ENCODE measurements at places on chromosomes 1 and 21.

DNA sequence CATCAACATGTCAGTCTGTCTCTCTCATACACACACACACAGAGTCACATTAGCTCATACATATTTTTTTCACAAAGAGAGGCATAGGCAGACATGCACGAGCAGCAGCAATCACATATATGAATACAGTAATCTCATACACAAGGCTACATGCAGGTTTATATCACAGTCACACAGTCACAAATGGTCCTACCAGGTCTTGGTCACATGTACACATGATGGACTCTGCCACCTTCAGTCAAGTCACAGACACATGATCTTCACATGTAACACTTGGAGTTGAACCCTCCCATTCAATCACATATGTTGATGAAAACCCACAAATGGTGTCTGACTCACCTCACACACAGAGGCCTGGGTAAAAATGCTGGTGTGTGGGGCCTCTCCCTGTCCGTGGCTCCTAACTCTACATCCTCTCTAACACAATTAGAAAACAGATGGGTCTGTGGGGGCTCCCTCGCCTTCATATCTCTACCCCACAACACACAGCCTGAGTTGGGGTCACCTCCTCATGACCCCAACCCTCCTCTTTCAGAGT lies 27.9 kb downstream of the RIMS3 start:
- no peak overlapping the region for H3K27ac ChIP-seq
- no peak overlapping the region for H3K4me3 ChIP-seq
- no peaks in the 10 kb centered on the region for H3K36me3 ChIP-seq
- peak; percentile 14 for DNase-seq
- H3K27me3 ChIP-seq: no peaks in the 10 kb centered on the region
- no peaks in the 10 kb centered on the region for H3K4me1 ChIP-seq

DNA sequence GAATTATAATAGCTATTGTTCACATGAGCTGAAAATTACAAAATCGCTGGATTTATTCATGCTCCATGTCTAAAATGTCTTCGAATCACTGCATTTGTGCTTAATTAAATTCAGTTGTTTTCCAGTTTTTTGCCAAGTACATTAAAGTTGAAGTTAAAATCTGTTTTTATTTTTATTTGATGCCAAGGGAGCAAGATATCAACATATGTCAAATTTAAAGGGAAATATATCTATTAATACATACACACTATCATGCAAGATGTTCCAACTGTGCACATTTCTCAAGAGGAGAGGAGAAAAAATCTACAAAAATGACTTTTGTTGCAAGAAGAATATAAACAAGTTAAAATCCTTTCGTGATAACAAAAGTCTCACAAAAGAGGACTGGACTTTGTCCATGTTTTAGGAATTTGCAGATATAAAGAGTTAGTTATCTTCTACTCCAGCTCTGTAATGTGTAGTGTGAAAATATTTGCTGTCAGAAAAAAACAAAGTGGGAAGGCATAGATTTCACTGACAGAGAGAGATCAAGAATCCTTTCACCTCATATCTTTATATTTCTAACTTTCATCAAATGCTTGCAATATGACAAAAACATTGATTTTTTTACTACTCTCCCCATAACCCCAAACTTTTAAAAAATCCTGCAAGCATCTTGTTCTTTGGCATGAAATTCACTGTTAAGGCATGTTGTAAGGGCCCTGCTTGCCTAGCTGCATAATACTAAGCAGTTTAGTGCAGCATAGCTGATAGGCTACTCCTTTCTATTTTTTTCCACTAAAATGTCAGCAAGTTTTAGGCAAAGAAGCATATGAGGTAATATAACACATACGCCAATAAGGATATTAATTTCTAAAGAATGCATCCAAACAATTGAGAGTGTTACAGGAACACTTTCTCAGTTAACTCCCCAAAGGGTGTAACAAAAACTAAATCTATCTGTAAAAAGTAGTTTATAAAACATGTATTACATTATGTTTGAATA lies 340.2 kb upstream of the ADAMTS5 start:
- no peak overlapping the region for H3K4me3 ChIP-seq
- H3K27me3 ChIP-seq: no peaks in the 10 kb centered on the region
- H3K4me1 ChIP-seq: no peaks in the 10 kb centered on the region
- no peaks in the 10 kb centered on the region for H3K36me3 ChIP-seq
- DNase-seq: no peak

- H3K36me3 ChIP-seq: peaks cover 8% of the 10 kb centered on the region
- H3K27me3 ChIP-seq: no peaks in the 10 kb centered on the region
- H3K4me1 ChIP-seq: no peaks in the 10 kb centered on the region
- DNase-seq: no peak
Measured at GRCh38 chr1:221697923-221698425, 43.9 kb downstream of the DUSP10 start.

DNA sequence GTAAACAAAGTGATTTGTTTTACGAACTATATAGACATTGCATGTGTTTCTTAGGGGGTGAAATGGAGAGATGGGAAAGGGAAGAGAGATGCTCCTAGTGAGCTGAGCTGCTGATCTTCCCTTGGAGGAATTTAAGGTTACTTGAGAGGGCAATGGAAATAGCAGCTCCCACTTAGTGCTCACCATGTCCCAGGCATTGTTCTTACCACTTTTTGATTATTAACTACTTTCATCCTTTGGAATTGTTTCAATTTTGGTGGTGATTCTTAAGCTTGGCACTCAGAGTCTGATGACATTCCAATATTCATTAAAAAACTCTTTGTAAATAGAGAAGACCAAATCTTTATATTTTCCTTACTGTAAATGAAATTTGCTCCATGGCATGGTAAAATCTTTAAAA lies 124.9 kb downstream of the ITSN1 start:
- no peak overlapping the region for H3K27ac ChIP-seq
- peaks cover 31% of the 10 kb centered on the region for H3K36me3 ChIP-seq

DNA sequence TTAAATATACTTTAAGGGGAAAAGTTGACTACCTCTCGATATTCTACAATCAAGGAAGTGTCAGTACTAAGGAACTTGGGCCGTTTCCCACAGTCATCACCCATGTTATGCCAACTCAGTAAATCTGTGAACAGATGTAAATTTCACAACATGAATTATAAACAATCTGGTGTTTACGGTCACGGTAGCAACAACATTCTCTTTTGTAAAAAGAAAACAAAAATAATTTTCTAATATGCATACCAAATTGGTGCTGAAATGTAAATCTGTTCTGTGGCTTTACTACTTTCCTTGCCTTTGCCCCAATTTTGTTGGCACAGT lies 1.2 kb downstream of the SH3GLB1 start:
- H3K4me3 ChIP-seq: peak overlapping the region; percentile 90
- H3K27ac ChIP-seq: peak overlapping the region; percentile 99
- no peaks in the 10 kb centered on the region for H3K36me3 ChIP-seq
- no peak for DNase-seq
- H3K4me1 ChIP-seq: peaks cover 56% of the 10 kb centered on the region

- H3K4me1 ChIP-seq: peaks cover 54% of the 10 kb centered on the region
- peaks cover 49% of the 10 kb centered on the region for H3K36me3 ChIP-seq
Measured at GRCh38 chr1:42931108-42931539, 27.5 kb downstream of the SLC2A1 start.

DNA sequence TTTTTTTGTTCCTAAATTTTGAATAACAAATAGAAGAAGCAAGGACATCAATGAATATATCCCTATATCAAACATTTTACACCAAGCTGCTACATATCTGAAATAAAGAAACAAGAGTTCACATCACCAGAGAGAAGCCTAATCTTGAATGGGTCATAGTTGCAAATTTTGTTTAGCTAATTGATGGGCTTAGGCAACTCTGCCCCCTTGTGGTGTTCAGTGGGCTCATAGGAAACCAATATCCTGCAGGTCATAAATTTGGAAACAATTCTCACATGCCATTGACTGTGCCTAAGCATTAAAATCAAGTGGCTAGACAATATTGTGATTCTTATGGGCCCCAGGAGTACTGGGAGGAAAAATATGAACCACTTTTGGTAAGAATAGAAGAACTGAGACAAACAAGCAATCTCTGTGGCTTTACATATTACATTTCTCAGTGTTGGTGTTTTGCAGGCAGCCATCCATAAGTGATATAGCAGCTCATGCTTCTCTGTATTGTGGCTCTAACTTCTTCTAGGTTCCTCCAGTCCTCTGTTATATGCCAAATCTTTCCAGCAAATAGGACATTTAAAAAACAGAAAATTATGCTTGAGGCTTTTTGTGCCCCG lies 1262.8 kb upstream of the PRMT6 start:
- H3K4me1 ChIP-seq: no peaks in the 10 kb centered on the region
- no peaks in the 10 kb centered on the region for H3K27me3 ChIP-seq
- H3K4me3 ChIP-seq: no peak overlapping the region

DNA sequence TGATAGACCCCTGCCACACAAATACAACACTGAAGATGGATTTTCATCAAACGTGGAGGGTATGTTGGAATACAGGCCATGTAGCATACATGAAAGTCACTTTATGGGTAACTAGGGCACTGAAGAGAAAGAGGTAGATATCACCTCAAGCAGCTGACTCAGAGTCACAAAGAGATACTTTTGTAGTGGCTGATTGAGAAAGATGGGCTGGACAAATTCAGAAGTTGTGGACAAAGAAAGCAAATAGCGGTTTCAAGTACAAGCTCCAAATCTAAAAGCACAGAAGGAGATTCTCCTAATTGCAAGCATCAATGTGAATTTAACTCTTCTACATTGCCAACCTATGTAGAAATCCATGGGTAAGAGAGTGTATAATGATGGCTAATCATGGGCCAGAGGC lies 35.0 kb upstream of the RGS18 start:
- H3K36me3 ChIP-seq: no peaks in the 10 kb centered on the region
- no peaks in the 10 kb centered on the region for H3K27me3 ChIP-seq
- H3K4me3 ChIP-seq: no peak overlapping the region

GRCh38 chr1:58438468-58438867 lies 108.1 kb downstream of the OMA1 start:
- H3K36me3 ChIP-seq: no peaks in the 10 kb centered on the region
- no peaks in the 10 kb centered on the region for H3K27me3 ChIP-seq
- DNase-seq: no peak
- no peak overlapping the region for H3K4me3 ChIP-seq
- no peak overlapping the region for H3K27ac ChIP-seq

- no peaks in the 10 kb centered on the region for H3K36me3 ChIP-seq
- no peaks in the 10 kb centered on the region for H3K27me3 ChIP-seq
- no peak overlapping the region for H3K4me3 ChIP-seq
- H3K27ac ChIP-seq: no peak overlapping the region
- H3K4me1 ChIP-seq: no peaks in the 10 kb centered on the region
Measured at GRCh38 chr1:114482585-114482984, 28.4 kb downstream of the TRIM33 start.

DNA sequence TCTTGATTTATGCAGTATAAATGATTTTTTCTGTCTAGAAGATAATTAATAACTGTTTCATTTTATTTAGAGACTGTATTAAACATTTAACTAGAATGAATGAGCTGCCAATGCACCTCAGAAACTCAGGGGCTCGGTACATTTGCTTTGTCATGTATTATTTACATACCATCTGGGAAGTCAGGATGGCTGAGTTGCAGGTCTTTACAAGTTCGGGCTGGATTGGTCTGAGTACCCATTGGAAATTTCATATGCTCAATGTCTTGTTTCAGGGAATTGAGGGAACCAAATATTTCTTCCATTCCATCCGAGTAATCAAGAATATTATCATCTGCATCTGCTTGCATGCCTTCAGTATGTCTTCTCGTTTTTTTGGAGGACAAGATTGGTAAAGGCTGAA lies 221.7 kb downstream of the COL11A1 start:
- H3K36me3 ChIP-seq: no peaks in the 10 kb centered on the region
- no peak overlapping the region for H3K27ac ChIP-seq
- no peak overlapping the region for H3K4me3 ChIP-seq
- H3K4me1 ChIP-seq: no peaks in the 10 kb centered on the region
- no peaks in the 10 kb centered on the region for H3K27me3 ChIP-seq

DNA sequence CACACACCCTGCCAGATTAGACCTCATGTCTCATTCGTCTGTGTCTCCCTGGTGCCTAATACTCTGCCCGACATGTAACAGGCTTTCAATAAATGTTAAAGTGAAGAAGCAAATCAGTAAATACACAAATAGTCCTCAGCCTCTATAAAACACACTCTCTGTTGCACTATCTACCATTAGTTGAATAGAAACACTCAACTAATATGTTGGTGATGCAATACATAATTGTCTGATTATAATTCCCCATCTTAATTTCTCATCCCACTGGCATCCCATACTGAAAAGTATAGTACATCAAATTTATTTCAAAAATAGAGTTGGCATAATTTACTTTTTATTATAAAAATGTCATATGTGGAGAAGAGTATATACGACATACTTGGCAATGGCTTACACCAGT lies 162.4 kb downstream of the PAPPA2 start:
- H3K27me3 ChIP-seq: no peaks in the 10 kb centered on the region
- no peaks in the 10 kb centered on the region for H3K36me3 ChIP-seq
- H3K4me3 ChIP-seq: no peak overlapping the region
- no peaks in the 10 kb centered on the region for H3K4me1 ChIP-seq

GRCh38 chr21:37005548-37006485 lies 685 bp upstream of the RIPPLY3 start:
- H3K27me3 ChIP-seq: peaks cover 26% of the 10 kb centered on the region
- no peaks in the 10 kb centered on the region for H3K36me3 ChIP-seq
- peak overlapping the region; percentile 67 for H3K4me3 ChIP-seq
- H3K4me1 ChIP-seq: peaks cover 22% of the 10 kb centered on the region
- H3K27ac ChIP-seq: no peak overlapping the region

DNA sequence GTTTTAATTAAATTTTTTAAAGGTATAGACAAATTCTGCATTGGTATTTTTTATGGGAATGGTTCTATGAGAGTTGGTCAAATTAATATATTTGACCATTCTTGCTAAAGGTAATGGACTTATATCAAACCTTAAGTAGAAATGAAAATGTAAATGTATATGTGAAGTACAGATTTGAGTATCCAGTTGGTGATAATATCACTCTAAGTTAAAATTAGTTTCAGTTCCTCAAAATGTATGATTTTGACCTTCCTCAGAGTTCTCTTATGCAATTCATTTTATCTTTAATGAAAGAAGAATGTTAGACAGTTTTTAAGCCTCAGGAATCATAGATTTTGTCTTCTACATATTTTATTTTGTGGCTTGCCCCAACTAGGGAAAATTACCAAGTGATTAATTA lies 1291.5 kb upstream of the B3GALT2 start:
- H3K27ac ChIP-seq: no peak overlapping the region
- H3K4me3 ChIP-seq: no peak overlapping the region

DNA sequence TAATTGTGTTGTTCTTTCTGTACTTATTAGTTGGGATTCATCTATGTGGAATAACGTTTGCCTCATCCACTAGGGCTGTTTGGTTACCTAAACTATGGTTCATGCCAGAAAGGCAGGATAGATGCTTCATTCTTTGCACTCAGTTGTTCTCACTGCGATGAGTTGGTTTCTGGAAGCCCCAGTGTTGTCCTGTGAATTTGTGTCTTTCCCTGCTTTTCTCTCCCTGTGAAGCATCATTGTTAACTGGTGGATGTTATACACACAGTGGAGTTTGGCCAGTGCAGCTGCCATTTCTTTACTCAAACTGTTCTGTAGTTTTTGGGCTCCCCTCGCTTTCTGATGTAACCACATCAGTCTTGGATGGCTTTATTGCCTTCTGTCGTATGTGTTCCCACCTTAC lies 143.6 kb upstream of the COL6A1 start:
- H3K4me3 ChIP-seq: no peak overlapping the region
- H3K27me3 ChIP-seq: no peaks in the 10 kb centered on the region
- DNase-seq: no peak
- H3K36me3 ChIP-seq: no peaks in the 10 kb centered on the region

- no peaks in the 10 kb centered on the region for H3K4me1 ChIP-seq
- H3K27me3 ChIP-seq: no peaks in the 10 kb centered on the region
- peaks cover 100% of the 10 kb centered on the region for H3K36me3 ChIP-seq
- H3K4me3 ChIP-seq: no peak overlapping the region
Measured at GRCh38 chr1:226371027-226371694, 36.7 kb downstream of the PARP1 start.
